ENCODE measurements at places on chromosomes 12 and 14.

- DNase-seq: no peak
Measured at GRCh38 chr14:37466623-37467088, 128.4 kb downstream of the FOXA1 start.

- no peak for DNase-seq
Measured at GRCh38 chr14:103656031-103656755, 27.2 kb downstream of the KLC1 start.

- no peak for DNase-seq
Measured at GRCh38 chr12:97313471-97314190, 149.0 kb upstream of the RMST start.

- no peak for DNase-seq
Measured at GRCh38 chr14:74495356-74495755, 1.8 kb downstream of the ISCA2 start.

DNA sequence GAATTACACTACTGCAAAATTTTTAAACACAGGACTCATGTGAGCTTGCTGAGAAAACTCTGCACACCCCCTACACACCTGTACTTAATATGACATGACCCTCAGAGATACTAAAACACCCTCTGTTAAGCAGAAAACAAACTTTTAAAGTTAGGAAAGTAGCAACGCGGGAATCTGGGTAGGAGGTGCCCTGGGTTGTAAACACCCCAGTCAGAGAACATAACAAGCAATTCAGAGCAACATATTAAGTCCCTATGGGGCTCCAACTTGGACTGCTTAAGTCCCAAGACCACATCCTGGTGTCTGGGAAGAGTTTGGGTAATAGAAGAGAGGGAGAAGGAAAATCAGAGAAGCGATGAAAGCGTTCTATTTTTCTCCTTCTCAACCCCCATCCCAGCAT, 1.2 kb downstream of the ATF7 start:
- no peak for DNase-seq
